ENCODE measurements at places on chromosomes 6 and 20.
A peak's percentile ranks its signal among the peaks of the same experiment; 100 is the strongest.

DNA sequence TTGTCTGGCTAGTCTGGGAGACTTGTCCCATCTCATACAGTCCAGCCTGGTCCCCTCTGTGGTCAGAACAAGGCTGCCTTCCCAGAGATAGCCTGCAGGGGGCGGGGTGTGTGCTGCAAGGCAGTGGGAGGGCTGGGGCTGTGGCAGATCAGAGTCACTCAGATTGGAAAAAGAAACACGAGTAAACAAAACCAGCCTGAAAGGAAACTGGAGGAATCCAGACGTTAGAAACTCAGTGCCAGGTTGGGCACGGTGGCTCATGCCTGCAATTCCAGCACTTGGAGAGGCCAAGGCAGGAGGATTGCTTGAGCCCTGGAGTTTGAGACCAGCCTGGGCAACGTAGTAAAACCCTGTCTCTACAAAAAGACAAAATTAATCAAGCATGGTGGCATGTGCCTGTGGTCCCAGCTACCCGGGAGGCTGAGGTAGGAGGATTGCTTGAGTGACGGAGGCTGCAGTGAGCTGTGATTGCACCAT, 20.2 kb downstream of the LEMD2 start:
- DNase-seq, result peak; percentile 86

DNA sequence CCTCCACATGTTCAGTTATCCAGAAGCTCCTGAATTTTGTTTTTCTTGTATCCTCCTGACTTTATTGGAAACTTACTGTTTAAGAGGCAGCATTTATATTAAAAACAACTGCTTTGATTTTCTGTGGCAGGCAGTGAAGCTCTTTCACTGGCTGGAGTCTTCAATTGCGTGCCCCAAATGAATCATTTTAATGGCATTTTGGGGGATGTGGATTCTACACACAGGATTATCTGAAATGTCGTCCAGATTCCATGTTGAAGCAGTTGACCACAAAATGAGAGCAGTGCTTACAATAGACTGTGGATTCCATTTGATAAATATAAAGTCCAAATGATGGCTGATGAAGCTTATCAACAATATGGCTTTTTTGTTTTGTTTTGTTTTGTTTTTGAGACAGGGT, 41.0 kb upstream of the HIVEP1 start:
- peak; percentile 71 for DNase-seq

GRCh38 chr20:3218307-3218988, 9.2 kb downstream of the ITPA start:
- peak; percentile 69 for DNase-seq

DNA sequence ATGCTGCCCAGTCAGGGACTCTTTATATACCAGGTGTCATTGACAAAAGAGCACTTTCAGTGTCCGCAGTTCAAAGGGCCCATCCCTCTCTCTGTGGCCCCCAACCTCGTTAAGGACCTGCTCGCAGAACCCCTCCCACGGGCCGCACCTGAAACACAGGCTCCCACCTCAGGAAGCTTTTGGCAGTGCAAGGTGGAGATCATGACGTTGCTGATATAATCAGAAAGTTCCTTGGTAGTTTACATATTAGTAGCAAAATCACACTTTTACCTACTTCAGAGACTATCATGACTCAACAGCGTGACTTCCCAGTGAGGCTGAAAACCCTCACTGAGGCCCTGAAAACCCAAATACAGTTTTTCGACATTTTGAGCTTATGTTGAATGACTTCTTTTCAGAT, 4.1 kb downstream of the TTLL2 start:
- DNase-seq, result no peak

- no peak for DNase-seq
These were observed 30.2 kb upstream of the BCAS1 start for GRCh38 chr20:54100563-54100962.

DNA sequence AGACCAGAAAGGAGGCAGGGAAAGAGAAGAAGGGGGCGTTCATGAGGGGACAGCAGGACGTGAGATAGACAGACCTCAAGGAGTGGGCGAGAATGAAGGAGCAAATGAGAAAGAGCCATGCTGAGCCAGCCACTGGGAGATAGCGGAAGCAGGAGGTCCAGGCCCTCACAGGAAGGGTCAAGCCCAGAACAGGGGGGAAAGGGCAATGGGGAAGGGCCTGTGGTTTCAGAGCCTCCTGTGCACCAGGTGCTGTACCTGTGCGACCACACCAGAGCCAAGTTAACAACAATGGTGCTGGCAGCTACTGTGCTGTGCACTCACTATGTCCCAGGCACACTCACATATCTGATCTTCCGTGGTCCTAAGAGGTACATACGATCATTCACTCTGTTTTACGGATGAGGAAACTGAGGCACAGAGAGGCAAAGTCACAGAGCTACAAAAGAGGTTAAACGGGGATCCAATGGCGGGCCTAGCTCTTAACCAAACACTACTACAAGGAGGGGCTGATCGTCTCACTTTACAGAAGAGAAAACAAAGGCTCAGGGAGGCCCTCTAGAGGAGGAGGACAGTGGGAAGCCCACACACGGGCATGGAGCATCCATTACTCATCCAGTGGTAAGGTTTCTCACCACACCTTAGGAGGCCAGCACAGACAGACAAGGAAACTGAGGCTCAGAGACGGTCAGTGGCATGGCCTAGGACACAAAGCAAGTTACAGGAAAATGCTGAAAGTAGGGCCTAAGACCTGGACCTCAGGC, 129.1 kb downstream of the PREX1 start:
- DNase-seq, result no peak

DNA sequence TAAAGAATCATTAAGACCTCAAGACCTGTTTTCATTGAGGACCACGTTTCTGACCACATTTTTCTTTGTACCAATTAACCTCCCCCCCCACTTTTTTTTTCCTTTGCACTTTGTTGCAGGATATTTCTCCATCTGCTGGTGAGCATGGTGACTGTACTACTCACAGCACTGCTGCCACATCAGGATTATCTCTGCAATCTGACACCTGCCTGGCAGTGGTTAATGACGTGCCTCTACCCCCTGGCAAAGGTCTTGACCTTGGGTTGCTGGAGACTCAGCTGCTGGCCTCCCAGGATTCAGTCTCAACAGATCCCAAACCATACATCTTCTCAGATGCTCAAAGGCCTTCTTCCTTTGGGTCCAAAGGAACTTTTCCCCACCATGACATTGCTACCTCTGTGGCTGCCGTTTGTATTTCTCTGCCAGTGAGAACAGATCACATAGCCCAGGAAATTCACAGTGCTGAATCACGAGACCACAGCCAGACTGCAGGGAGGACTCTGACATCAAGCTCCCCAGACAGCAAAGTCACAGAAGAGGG, 46.6 kb upstream of the EDN3 start:
- DNase-seq, result no peak

GRCh38 chr6:74356391-74356790, 660.4 kb downstream of the CD109 start:
- no peak for DNase-seq

- no peak for DNase-seq
These were observed 27.2 kb upstream of the KIF25 start for GRCh38 chr6:167970230-167970629.

DNA sequence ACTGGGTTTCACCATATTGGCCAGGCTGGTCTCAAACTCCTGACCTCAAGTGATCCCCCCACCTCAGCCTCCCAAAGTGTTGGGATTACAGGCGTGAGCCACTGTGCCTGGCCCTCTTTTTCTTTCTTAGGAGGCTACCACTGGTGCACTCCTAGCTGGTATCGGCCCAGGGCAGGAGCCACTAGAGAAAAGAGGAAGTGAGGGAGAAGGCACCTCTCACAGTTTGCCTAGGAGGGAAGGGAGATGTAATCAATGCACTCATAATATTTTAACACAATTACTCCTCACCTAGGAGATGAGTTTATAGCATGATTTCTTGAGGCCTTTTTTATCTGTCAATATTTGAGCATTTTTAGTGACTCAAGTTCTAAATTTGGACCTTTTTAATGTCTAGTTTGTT, 189.0 kb upstream of the SOX4 start:
- no peak for DNase-seq

- no peak for DNase-seq
These were observed 570.4 kb upstream of the GJE1 start for GRCh38 chr6:141562186-141562811.

DNA sequence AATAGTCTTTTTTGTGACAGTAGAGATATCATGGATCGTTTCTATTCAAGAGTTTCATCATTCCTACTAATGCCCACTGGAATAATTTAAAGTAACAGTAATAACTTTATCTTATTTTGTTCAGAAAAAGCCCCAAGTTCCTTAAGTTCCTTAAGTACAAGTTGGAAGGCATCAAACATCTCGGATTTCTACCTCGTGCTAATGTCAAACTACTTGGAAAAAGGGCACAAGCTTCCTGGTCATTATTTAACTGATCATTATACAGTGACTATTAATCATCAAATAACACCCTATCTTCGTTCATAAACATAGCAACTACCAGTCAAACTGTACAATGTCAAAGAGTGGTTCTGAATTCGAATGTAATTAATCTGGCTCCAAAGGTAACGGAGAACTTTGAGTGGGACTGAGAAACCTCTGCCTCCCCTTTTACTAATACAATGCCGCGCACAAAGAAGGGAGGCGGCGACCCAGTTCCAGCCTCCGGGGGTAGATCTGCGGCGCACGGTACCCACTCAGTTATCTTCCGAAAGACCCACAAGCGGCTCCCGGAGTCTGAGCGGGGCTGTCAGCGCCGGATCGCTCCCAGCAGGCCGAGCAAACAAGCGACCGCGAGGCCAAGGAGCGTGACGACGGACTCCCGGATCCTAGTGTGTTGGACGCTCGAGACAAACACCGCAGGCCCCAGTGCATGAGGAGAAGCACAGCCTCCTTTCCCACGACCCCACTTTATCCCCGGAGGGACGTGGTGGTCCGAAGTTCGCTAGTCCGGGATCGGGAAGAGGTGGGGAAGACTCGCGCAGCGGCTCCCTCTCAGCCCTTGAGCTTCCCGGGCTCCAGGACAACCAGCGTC, 716 bp downstream of the SHPRH start:
- DNase-seq, result peak; percentile 59

- no peak for DNase-seq
These were observed 155.0 kb upstream of the SNX9 start for GRCh38 chr6:157668009-157668401.

- DNase-seq, result no peak
These were observed 174.1 kb downstream of the IBTK start for GRCh38 chr6:82073484-82073883.

GRCh38 chr20:50514750-50515149, 4.6 kb downstream of the PTPN1 start:
- no peak for DNase-seq

GRCh38 chr6:54541541-54541940, 233.3 kb downstream of the TINAG start:
- DNase-seq, result no peak

- peak; percentile 73 for DNase-seq
These were observed 5.4 kb upstream of the PLAGL1 start for GRCh38 chr6:144013486-144013909.

DNA sequence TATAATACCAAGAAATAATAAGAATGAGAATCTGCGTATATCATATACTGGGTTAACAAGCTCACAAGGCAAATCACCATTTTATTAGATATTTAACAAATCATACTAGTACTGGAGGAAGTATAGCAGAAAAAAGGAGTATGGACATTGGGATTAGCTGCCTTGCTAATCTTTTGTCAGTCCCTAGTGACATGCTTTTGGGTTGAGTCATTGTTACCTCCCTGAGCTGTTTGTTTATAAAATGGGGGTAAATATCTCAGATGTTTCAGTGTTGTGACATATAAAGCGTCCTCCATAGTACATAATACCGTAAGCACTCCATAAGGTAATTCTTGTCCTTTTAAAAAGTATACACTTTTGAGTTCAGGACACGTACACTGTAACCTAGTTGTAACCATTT, 107.0 kb downstream of the ESR1 start:
- no peak for DNase-seq

DNA sequence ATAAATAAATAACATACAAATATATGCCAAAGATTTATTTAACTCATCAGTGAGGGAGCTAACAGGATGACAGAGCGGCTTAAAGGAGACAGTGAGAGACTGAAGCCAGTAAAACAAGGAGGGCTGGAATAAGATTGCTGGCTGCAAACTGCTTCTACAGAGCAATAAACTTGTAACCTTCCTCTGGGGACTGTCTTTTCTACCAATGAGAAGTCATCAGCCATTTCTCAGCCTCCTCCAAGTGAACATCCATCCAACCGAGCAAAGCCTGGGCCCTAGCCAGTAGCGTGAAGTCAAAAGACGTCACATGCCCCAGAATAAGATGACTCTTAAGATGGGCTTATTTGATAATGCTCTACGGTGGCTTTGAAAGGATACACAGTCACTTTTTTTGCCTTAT, 42.5 kb downstream of the CPXM1 start:
- no peak for DNase-seq

GRCh38 chr20:50199703-50200102, 9.1 kb downstream of the CEBPB start:
- no peak for DNase-seq

DNA sequence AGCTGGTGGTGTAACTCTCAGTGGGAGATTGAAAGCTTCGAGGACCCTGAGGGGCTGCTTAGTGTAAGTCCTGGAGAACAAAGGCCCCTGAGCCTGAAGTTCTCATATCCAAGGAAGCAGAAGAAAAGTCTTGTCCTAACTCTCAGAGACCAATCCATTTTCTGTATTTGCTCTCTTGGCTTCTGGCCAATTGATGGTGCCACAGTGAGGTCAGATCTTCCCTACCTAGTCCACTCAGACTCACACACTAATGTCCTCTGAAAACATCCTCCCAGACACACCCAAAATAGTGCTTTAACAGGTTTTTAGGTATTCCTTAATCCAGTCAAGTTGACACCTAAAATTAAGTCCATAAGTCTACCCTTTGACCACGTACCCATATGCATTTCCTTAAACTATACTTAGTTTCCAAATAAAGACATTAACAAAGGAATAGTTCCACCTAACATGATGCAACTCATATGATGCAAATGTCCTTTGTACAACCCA, 29.4 kb downstream of the ZNF292 start:
- no peak for DNase-seq

GRCh38 chr20:31712112-31712553, 10.5 kb downstream of the BCL2L1 start:
- DNase-seq, result no peak

DNA sequence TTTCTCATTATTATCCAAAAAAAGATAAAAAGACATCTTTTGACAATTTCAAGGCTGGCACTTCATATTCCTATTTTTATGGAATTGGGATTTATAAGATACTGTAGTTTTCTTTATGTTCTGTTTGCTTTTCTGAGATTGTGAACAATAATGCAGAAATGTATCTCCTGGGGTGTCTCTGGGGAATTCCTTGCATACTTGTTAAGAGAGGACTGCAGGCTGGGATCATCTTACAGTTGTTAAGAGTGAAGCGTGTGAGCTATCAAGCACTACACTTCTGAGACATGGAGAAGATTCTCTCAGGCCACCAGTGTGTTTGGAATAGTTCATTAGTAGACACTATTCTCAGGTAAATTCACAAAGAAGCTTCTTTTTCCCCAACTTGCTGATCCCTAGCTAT, 963.3 kb upstream of the GJE1 start:
- peak; percentile 71 for DNase-seq

Measured in AG08396 (cell line).